ENCODE measurements at places on chromosomes 2 and 18.

DNA sequence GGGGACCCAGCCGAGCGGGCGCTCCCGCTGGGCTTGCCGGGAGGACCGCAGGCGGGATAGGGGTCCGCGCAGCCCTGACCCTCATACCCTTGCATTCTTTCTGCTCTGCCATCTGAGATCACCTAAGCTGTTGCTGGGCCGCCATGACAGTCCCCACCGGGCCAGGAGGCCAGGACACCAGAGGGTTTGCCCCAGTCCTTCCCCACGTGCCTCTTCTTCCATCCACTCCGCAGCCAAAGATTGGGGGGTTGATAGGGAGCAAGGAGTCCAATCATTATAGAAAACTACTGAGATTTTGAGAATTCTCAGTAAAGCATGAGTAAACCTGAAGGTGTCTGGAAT is 453 bp upstream of the GRB14 start:
- no peak for DNase-seq

DNA sequence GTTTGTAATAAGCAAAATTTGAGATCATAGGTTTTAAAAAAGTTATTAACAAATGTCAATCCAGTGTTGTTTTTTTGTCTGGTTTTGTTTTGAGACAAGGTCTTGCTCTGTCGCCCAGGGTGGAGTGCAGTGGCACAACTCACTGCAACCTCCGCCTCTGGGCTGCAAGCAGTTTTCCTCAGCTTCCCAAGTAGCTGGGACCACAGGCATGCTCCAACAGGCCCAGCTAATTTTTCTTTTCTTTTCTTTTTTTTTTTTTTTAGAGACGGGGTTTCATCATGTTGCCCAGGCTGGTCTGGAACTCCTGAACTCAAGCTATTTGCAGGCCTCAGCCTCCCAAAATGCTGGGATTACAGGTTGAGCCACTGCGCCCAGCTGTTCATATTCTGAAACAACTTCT is 31.3 kb downstream of the GALNT3 start:
- no peak for DNase-seq

- DNase-seq, result no peak
Measured at GRCh38 chr18:58861353-58861752, 3.3 kb upstream of the ZNF532 start.

GRCh38 chr2:86358957-86359356 is 21.5 kb upstream of the REEP1 start:
- no peak for DNase-seq

DNA sequence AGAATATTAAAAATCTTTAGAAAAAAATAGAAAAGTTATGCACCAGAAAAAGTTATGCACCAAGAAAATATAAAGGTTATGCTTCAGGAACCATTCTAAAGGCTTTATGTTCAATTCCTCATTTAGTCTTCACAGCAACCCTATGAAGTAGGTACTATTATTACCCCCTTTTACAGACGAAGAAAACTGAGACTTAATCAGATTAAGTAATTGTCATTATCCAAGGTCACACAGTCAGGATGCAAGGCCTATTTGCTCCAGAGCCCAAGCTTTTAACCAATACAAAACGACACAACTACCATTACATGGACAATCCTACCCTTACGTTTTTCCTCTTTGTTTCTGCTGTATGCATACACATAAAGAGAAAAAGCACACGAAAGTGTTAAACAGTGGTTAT is 5.0 kb downstream of the INO80D start:
- DNase-seq, result no peak

DNA sequence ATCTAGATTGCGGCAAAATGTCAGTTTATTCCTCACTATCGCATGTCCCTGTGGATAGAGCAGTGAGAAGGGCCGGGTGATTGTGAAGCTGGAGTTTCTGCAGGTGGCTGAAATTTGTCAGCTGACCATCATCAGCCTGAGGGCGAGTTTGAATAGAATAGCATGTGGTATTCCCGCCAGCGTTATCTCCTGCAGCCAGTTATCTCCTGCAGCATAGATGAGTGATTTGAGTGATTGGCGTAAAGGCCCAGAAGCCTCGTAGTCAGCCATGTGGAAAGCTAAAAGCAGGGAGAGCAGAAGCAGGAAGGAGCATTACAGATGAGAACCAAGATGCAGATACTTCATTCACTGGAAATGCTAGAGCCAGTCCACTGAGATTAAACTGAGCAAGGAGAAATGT is 65.5 kb downstream of the CABLES1 start:
- DNase-seq, result no peak

- DNase-seq, result no peak
Measured at GRCh38 chr18:62827397-62827796, 112.1 kb downstream of the PHLPP1 start.

- no peak for DNase-seq
Measured at GRCh38 chr18:62357079-62357719, 32.1 kb downstream of the TNFRSF11A start.

DNA sequence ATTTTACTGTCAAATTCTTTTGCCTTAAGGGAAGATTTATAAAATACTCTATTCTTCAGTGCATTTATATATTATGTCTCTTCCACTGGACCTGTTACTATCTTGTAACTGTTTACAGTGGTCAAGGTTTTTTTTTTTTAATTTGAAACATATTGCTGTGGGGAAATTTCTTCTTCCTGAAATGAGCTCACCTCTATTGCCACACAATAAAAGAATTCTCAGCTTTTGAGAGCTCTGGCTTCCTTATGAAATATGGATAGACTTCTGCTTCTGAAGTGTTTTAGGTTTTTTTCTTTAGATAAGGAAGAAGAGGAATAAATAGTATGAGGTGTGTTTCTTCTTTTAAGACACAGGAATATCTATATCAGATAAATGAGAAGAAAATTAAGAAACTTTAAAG is 7.7 kb downstream of the VRK2 start:
- DNase-seq, result no peak

DNA sequence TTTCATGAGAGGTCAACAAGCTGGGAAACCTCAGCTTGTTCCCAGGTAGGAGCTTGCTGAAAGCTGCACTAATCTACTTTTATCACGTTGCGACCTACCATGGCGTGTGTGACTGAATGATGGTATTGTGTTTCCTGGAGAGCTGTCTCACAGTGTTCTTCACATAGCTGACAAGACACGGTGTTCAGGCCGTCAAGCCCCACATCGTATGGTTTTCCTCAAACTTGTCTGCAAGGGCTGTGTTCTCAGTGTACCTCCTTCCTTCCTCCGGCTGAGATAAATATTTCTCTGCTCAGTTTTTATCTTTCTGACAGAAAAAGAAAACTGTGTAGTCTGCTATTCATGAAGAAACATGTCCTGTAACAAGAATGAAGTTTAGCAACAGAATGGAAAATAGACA is 244.8 kb downstream of the DCDC2C start:
- no peak for DNase-seq

DNA sequence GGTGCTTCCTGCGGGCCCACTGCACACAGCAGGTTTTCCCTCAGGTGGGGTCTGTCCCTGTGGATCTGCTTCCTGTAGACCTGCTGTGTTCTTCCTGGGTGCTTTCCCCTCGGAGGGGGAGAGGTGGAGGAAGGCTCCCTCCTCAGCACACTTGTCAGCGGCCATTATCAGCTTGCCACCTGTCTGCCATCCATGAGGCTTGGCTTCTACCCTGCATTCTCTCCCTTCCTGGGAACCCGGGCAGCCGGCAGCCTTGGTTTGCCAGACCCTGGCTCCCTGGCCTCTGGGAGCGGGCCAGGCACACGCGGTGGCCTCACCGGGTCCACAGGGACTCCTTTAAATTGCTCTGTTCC is 58.5 kb downstream of the INPP5D start:
- DNase-seq, result no peak

GRCh38 chr18:48123324-48123723 is 192.9 kb upstream of the SMAD2 start:
- no peak for DNase-seq

GRCh38 chr2:223099561-223099960 is 47.6 kb downstream of the KCNE4 start:
- no peak for DNase-seq

DNA sequence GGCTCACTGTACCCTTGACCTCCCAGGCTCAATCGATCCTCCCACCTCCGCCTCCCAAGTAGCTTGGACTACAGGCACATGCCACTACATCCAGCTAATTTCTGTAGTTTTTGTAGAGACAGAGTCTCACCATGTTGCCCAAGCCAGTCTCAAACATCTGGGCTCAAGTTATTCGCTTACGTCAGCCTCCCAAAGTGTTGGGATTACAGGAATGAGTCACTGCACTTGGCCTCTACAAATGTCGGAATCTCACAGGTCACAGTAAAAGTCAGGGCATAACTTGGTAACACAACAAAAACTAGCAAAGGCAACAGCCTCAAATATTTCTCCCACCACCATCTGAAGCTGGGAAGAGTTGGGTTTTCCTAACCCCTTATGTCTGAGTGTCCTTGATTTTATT is 25.3 kb downstream of the SCG2 start:
- DNase-seq, result no peak

DNA sequence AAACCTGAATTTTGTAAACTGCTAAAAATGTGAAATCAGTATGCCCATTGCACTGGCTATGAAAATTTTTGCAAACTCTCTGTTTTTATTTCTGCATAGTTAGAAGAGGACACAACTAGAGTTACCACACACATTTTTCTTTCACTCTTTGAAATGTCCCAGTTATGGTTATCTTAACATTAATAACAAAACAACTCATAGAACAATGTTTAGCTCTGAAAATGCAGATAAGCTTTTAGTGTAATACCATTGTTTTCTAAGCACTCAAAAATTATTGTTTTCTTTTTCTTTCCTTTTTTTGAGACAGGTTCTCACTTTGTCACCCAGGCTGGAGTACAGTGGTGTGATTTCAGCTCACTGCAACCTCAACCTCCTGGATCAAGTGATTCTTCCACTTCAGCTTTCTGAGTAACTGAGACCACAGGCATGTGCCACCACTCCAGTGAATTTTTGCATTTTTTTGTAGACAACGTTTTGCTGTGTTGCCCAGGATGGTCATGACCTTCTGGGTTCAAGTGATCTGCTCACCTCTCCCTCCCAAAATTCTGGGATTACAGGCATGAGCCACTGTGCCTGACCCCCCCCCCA is 1204.5 kb upstream of the ZEB2 start:
- no peak for DNase-seq

- no peak for DNase-seq
Measured at GRCh38 chr2:72112401-72112800, 35.3 kb downstream of the CYP26B1 start.

DNA sequence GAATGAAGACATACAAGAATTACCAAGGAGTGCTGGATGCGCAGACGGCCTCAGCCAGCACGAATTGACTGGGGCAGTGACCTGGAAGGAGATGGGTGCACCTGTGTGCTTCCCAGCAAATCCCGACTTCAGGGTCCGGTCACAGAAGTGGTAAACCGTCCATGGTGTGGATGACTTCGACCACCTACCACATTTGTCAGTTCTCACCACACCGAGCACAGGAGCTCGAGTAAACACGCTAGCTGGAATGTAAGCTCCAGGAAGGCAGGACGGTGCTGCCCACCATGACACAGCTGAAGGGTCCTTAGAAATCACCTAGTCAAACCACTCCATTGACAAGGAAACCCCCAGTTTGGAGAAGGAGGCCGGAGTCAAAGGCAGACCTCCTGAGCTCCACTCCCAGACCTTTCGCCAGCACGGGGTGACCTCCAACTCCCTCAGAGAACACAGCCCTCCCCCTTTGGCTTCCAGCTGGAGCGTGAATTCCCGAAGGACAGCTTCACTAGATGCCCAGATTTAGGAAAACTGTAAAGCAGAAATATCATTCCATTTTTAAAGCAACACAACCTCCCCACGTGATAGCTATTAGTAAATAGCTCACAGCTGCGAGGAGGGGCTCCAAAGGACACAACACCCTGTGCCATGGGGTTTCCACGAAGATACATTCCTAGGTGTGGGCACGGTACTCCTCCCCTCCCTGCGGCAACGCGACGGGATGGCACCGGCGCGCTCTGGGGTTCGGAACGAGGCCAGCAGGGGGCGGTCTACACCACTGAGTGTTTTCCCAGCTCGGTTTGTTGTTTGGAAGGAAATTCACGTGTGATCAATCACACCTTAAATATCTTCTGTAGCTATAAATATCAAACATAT is 34.1 kb upstream of the GNAL start:
- DNase-seq, result no peak

DNA sequence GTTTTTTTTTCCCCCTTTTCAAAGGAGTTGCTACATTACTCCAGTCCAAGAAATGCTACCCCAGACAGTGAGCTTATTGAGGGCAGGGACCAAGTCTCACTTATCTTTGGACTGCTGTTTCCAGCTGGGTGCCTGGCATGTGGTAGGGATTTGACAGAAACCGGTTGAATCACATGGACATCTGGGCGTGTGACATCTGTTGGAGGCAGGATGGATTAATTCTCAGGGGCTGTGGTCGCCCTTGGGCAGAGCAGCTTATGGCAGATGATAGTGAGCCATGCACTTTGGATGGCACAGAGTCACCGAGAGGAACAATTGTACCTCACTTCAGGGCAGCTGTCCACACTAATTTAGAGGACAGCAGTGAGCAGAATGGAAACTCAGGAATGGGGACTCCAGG is 254.6 kb upstream of the ID2 start:
- DNase-seq, result no peak

DNA sequence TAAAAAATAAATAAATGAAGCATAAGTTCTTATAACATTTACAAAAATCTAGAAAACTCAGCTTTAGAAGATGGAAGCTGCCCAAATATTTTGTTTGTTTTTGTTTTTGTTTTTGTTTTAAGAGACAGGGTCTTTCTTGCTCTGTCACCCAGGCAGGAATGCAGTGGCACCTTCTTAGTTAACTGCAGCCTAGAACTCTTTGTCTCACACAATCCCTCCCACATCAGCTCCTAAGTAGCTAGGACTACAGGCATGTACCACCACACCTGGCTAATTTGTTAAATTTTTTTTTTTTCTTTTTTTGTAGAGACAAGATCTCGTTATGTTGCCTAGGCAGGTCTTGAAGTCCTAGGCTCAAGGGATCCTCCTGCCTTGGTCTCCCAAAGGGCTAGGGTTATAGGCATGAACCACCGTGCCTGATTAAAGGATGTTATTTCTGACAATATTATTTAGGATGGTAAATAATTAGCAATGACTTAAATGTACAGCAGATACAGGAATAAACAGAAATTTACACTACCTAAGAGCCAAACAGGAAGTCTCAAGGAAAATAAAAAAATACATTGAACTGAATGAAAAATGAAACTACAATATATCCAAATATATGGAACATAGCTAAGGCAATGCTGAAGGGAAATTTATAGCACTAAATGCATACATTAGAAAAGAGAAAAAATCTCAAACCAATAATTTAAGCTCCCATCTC is 17.2 kb downstream of the SESTD1 start:
- no peak for DNase-seq

GRCh38 chr2:50958504-50958903 is 73.4 kb downstream of the NRXN1 start:
- DNase-seq, result no peak

DNA sequence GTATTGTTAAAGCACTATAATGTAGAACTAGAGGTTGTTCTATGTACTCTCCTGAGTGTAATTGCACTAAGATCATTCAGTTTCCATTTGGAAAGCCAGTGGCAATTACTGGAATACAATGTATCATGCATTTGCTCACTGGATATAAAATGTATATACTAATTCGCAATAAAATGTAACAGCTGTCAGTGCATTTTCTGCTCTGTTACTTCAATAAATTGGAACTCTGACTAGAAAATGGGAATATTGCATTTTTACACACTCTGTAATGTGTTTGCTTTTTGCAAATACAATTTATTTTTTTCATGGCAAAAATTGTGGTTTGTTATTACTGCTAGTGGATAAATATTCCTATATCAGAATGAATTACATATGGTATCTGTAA is 893.8 kb upstream of the POU3F3 start:
- DNase-seq, result no peak
